SJCRH30 (cell line): ENCODE measurements at places on chromosomes 12 and 14. TPM values are rescaled to one million over a fixed set of nuclear protein-coding genes. Genes with fewer than 3 reads are reported as not detected.

DNA sequence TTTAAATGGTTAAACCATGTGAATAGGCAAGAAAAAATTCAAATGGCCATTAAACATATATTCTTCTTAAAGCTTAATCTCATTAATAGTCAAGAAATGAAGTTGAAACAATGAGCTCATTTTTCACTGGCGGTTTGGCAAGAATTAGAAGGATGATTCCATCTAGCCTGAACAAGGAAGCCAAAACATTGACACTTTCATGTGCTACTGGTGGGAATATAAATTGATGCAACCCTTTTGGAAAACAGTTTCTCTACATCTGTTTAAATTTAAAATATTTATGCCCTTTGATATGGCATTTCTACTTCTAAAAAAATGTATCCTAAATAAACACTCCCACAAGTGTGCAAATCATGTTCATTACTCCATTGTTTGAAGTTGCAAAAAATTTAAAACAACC lies 174.7 kb upstream of the HIF1A start:
- no peak for DNase-seq

- no peak for DNase-seq
These were observed 20.6 kb downstream of the ARMH4 start for GRCh38 chr14:58131386-58131785.

- DNase-seq, result no peak
These were observed 140.6 kb downstream of the ETNK1 start for GRCh38 chr12:22765421-22766130.

DNA sequence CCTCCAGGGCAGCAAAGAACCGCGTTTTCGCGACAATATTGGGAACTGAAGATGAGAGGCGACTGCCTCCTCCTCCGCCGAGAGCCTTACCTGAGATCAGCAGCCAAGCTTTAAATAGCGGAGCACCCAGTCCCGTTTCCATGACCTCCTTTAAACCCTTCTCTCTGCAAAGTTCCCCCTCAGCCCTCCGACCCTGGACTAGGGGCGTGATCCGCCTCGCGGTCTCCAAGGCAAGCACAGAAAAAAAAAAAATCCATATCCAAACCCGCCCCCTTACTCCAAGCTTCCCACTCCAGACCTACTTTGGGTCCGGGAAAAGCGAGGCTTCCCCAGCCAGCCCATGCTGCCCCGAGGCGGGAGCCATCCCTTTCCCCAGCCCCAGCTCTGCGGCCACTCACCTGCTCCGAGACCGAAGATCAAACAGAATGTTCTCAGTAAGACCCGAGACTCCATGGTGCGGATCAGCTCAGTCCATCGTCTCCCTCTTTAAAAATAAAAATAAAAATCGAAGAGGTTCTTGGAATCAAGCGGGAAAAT lies 630 bp downstream of the NELL2 start:
- peak; percentile 15 for DNase-seq

- DNase-seq, result no peak
These were observed 91.3 kb upstream of the PDZRN4 start for GRCh38 chr12:41096797-41097196.

DNA sequence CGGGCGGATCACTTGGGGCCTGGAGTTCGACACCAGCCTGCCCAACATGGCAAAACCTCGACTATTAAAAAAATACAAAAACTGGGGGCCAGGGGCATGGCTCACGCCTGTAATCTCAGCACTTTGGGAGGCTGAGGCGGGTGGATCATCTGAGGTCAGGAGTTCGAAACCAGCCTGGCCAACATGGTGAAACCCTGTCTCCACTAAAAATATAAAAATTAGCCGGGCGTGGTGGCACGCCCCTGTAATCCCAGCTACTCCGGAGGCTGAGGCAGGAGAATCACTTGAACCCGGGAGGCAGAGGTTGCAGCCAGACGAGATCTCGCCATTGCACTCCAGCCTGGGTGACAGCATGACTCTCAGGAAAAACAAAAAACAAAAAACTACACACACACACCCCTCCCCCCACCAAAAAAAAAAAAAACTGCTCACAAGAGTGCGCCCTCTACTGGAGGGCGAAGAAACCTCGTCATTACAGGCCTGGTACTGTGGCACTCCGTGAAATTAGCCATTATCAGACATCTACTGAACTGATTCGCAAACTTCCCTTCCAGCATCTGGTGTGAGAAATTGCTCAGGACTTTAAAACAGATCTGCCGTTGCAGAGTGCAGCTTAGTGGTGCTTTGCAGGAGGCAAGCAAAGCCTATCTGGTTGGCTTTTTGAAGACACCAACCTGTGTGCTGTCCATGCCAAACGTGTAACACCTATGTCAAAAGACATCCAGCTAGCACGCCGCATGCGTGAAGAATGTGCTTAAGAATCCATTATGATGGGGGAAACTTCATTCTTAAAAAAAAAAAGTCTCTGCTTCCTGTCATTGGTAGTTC lies 7.7 kb downstream of the PPP1R3E start:
- peak; percentile 79 for DNase-seq

DNA sequence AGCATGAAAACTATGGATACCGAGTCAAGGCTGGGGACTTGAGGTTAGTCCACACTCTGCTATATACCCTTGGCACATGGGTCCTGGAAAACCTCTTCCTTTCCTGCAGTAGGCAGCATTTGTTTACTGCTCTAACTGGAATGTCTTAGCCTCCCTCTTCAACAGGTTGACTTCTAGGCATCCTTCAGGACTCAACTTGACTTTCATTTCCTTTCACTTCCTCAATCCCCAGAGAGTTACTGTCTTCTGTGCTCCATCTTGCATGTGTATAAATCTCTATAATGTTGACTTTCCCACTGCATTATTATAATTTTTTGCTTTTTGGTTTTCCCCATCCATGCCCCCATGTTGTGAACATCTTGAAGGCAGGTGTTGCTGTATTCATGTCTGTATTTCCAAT lies 107.9 kb downstream of the VRK1 start:
- no peak for DNase-seq

- no peak for DNase-seq
These were observed 45.6 kb downstream of the FLRT2 start for GRCh38 chr14:85575617-85575898.

DNA sequence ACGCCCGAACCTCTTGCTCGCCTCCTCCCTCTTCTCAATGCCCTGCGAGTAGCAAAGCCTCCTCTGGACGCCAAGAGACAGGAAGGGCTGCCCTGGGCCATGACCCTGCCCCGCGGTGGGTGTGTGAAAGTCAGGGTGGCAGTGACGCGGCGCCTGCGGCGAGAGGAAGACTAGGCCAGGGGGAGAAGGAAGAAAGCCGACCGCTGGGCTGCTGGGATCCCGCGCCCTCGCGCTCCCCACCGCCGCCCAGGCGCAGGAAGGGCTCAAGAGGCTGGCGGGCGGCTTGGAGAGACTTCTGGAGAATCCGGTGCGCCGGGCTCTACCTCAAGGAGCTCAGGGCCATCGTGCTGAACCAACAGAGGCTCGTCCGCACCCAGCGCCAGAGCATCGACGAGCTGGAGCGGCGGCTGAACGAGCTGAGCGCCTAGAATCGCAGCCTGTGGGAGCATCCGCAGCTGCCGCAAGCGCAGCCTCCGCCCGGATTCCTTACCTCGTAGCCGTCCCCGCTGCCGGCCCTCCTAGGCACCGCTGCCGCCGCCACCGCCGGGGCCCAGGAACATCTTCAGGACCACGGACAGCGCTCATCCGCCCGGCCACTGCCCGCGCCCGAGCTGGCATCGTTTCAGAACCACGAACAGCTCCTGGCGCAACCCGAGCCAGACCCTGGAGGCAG lies 105.0 kb upstream of the PRB2 start:
- peak; percentile 47 for DNase-seq

DNA sequence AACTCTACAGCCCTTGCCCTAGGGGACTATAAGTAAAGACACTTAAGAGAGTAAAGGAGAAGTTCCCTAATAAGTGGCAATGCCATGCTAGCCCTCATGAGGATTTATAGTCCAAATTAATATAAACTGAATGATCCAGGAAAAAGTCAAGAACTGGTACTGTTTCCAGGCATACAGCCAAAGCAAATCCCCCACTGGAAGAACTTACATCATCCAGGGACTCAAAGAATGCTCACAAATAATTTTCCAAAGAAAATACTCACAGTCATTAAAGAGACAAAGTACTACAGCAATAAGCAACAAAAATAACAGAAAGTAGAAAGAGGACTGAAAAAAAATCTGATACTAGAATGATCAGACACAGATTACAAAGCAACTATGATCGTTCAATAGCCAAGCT lies 79.7 kb upstream of the RAP1B start:
- DNase-seq, result no peak

- DNase-seq, result no peak
These were observed 54.9 kb upstream of the SCN8A start for GRCh38 chr12:51536159-51536558.

DNA sequence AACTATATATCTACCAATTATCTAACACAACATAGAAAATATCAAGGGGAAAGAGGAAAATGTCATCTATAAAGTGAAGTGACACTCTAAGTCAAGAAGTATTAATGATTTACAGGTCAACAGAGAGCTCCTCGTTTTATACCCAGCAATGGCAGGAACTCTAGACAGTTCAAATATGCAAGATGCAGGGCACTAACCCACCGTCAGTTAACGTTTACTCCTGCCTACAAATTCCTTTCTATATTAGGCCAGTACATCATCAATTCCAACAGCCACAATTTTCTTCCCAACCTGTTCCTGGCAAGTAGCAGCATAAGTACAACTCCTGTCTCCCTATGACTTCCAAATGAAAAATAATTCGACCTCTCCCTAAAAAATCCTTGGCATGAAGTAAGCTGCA lies 9.0 kb upstream of the KANSL2 start:
- no peak for DNase-seq

Gene LRRC10
- not detected in 2 replicates for total RNA-seq

Gene ETFBKMT
- 0.49 and 1.0 TPM in 2 replicates for total RNA-seq

Gene CPNE6
- total RNA-seq, result not detected in 2 replicates
